ENCODE measurements at places on chromosomes 1 and 21.

GRCh38 chr1:184930645-184931044, 43.7 kb downstream of the NIBAN1 start:
- DNase-seq: no peak

GRCh38 chr1:67307251-67308060, at the start of gene IL12RB2:
Gene IL12RB2 (plus strand): TSS chr1:67307873. CDS start chr1:67320369, 12,496 bp downstream.
- DNase-seq: no peak

- no peak for DNase-seq
These were observed 176.5 kb upstream of the PLXNA2 start for GRCh38 chr1:208420696-208421095.

DNA sequence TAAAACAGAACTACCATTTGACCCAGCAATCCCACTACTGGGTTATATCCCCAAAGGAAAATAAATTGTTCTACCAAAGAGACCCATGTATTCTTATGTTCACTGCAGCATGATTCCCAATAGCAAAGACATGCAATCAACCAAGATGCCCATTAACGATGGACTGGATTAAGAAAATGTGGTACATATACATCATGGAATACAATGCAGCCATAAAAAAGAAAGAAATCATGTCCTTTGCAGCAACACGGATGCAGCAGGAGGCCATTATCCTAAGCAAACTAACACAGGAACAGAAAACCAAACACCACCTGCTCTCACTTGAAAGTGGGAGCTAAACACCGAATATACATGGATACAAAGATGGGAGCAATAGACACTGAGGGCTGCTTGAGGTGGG, 44.2 kb downstream of the SLC35D1 start:
- no peak for DNase-seq

- no peak for DNase-seq
These were observed 2.6 kb upstream of the RUSC1 start for GRCh38 chr1:155318082-155318481.

DNA sequence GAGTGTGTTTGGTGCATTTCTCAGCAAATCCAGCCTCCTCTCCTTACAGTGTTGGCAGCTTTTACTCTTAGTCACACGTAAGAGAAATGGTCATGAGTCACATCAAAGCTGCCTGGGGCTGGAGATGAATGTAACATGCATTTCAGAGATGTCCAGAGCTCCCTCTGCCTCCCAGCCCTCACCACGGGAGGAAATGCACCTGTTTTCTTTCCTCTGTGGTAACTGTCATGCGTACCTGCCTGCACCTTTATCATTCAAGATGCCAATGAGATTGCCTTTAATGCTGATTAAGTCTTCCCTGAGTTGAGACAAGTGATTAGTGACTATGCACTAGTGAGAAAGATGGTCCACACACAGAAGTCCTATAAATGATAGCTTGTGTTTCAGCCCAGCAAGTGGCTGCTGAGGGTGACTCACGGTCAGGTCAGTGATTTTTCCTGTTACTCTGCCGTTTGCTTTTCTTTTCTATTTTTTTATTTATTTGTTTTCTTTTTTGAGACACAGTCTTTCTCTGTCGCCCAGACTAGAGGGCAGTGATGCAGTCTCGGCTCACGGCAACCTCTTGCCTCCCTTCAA, 277.3 kb upstream of the FMN2 start:
- DNase-seq: peak; percentile 55

Data from fibroblast of gingiva (primary cell).